ENCODE measurements at places on chromosomes 1 and 21. TPM values are rescaled to one million over a fixed set of nuclear protein-coding genes. Genes with fewer than 3 reads are reported as not detected.

OTUD7B gene
- 10.6 TPM for total RNA-seq

SYDE2 gene
- 8.5 TPM for total RNA-seq

CCDC17 gene
- total RNA-seq: 9.2 TPM

FCER1A gene
- total RNA-seq: not detected

PLCH2 gene
- total RNA-seq: 14.8 TPM

- no peak for DNase-seq
These were observed 5.7 kb upstream of the C1orf141 start for GRCh38 chr1:67140460-67140859.

- peak; percentile 61 for DNase-seq
These were observed 38.2 kb downstream of the MATN1 start for GRCh38 chr1:30684881-30685795.

DNA sequence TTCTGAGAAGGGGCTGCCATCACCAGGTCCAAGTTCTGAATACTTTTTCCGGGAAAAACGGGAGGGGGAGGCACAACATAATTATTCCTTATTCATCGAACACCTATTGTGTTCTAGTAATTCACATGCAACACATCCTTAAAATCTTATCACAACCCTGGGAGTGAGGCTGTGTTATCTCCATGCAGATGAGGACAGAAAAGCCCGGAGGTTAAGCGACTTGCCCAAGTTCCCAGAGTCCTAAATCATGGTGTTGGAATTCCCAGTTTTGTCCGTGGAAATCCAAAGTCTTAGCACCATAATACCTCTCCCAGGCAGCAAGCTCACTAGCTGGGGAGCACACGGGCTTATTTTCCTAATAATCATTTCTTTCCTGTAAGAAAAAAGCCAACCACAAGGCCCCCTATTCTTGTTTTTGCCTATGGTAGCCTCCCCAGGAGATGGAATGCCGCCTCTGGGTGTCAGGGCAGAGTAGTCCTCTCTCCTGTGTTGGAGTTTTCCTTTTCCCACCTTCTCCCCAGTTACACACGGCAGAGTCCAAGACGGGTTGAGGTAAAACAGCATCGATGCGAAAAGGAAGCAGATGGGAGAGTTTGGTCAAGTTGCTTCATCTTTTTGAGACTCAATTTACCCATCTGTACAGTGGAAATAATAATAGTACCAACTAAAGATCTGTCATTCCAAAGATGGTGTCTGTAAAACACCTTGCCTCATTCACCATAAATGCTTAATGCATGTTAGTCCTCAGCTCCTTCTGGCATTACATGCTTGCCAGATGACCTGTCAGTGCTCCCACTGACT lies 228.0 kb upstream of the TMEM51 start:
- no peak for DNase-seq

DNA sequence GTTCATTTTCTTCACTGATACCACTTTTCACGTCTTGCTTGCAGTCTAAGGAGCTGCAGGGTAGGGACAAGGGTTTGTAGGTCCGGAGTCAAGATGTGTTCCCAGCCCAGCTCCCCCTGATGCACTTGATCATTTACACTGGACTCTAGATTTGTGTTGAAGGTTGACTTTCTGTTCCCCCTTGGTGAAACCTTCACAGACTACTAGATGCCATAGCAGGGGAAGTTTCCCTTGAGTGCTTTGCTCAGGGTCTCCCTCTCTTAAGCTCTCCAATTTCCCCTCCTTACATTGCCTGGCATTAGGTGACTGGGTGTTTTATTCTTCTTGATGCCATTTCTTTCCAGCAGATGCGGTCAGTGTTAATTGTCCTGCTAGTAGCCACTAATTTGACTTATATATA lies 8.0 kb upstream of the RAB3GAP2 start:
- DNase-seq: no peak

DNA sequence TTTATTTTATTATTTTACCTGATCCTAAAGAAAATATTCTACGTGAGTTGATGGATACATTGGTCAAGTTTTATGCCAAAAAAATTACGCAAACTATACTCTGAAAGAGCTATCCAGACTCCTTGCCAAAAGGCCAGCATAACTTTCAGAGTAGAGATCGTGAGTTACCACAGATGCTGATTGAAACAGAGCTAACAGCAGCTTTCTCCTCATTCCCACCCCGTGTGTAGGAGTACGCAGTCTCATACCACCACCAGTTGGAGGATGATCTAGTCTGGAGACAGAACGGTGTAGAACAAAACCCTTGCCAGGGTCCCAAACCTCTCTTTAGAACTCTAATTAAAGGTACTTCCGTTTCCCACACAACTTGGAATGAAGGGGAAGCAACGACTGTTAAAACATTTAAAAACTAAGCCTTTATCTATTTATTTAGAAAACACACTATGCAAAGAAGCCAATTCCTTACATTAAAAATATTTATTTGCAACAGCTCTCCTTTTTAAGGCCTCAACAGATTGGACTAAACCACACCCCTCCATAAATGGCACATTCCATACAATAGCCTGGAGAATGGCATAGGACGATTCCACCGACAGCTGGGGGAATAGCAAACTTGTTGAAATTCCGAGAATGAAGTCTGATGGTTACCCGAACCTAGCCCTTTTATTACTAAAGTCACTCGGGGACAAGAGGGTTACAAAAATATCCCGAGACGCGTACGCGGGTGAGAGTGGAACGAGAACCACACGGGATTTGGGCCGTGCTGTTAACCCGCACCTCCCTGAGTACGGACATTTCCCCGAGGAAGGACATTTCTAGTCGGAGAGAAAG lies 1.4 kb downstream of the NUCKS1 start:
- DNase-seq: peak; percentile 18

DNA sequence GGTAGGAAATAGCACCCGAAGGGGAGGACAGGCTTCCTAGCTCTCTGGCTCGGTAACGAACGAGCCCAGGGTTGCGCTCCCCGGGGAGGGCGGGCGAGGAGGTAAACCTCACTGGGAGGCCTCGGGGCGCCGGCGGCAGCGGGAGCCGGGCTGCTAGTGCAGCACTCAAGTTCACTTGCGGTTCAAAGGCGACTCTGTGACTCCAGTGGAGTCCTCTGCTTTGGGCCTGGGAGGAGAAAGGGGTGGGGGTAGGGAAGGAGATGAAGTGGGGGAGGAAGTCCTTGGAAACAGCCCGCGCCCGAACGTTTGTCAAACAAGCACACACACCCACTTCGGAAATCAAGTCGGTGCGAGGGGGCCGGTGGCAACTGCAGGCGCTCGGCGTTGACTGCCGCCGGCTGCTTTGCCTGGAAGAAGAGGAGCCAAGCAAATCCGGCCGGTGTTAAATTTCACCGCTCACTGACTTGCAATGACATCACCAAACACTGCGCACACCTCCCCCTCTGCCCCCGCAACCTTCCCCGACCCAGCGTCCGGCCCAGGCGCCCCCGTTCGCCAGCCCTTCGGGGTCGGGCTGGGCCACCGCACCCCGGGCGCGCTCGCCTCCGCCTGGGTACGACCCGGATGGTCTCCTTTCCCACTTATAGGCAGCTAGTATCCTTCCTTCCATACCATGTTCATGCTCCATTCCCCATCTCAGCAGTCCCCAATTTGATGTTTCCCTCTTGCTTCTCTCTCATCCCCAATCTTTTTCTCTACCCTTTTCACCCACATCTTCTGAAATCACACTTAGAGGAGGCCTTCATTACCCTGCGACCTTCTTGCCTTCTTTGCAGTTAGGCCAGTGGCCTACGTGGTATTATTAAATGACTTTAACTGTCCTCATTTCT lies at the start of gene COL24A1:
Gene COL24A1, minus strand, starts transcription at position 207 of the 890 bp plus-strand sequence. CDS start 376 bp downstream, outside the sequence.
- DNase-seq: no peak

DNA sequence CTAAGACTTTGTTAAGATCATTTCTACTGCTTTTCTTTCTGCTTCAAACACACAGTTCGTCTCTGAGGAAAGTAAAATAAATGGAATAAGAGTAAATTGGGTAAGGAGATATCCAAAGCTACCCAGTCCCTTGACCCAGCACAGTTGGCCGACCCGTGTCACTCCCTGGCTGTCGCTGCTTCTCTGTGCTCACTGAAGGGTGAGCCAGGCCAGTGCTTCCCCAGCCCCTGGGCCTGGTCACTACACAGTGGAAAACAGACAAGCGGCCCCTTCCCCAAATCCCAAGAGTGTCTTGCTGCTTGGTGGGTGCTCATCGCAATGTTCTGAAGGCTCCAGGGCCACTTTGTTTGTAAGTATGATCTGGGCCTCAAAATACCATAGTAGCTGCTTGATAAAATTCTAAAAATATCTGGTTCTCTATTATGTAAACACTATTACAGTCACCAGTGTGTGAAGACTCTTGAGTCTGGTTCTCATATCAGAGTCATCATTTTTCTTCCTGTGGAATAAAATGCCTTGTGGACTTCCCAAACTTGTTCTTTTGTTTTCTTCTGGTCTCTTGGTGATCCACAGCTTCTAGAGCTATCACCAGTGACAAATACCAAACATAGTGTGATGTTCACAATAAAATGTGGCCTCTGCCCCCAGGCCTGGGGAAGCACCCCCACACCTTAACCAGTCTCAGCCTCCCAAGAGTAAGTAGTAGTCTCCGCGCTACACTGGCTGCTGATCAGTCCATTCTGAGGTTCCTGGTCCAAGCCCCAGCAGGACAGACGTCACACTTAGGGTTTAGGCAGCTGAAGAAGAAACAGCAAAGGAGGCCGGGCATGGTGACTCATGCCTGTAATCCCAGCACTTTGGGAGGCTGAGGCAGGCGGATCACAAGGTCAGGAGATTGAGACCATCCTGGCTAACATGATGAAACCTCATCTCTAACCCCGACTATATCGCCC lies 106.2 kb downstream of the DHRS3 start:
- no peak for DNase-seq

- DNase-seq: no peak
These were observed 4.8 kb downstream of the GNG4 start for GRCh38 chr1:235644693-235645305.

DNA sequence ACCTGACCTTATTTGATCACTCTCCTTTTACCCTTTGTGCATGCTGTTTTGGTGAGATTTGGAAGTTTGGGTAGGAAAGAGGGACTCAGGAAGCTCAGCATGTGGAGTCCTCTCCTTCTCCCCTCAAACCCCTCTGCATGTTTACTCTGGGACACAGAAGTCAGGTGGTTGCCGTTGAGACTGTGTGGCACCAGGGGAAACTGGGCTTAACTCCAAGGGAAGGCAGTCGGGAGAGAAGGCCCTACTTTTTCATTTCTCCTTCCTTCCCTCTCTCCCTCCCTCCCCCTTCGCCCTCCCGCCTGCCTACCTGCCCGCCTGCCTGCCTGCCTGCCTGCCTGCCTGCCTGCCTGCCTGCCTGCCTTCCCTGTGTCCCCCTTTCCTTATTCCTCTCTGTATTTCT lies 34.8 kb upstream of the TTC22 start:
- DNase-seq: no peak

GRCh38 chr1:180157576-180158057 lies 2.9 kb downstream of the QSOX1 start:
- DNase-seq: no peak

DNA sequence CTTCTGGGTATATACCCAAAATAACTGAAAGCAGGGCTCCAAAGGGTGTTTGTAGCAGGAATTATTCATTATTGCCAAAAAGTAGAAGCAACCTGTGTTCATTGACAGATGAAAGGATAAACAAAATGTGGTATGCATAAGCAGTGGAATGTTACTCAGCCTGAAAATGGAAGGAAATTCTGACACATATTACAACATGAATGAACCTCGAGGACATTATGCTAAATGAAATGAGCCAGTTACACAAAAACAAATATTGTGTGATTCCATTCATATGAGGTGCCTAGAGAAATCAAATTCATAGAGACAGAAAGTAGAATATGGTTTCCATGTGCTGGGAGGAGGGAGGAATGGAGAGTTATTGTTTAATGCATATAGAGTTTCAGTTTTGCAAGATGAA lies 86.3 kb upstream of the ARTN start:
- no peak for DNase-seq

- no peak for DNase-seq
These were observed 134.7 kb upstream of the HOOK1 start for GRCh38 chr1:59680044-59680443.

DNA sequence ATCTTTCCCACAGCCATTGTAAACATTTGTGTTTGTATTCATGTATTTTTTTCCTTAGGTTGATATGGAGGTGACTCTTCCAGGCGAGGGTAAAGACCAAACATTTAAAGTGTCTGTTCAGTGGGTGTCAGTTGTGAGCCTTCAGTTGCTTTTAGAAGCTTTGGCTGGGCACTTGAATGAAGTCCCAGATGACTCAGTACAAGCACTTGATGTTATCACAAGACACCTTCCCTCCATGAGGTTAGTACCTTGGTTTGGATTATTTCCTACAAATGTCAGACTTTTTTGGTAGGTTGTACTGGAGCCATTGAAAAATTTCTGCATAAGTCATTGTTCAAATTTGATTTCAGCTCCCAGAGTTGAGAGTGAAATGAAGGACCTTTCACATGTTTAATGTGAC lies 17.4 kb downstream of the AGO4 start:
- DNase-seq: no peak

- DNase-seq: no peak
These were observed 138.3 kb downstream of the FOXD2 start for GRCh38 chr1:47575855-47576757.

GRCh38 chr1:200075938-200076546 lies 48.5 kb downstream of the NR5A2 start:
- DNase-seq: no peak

GRCh38 chr1:194164755-194165154 lies 978.3 kb upstream of the B3GALT2 start:
- no peak for DNase-seq

DNA sequence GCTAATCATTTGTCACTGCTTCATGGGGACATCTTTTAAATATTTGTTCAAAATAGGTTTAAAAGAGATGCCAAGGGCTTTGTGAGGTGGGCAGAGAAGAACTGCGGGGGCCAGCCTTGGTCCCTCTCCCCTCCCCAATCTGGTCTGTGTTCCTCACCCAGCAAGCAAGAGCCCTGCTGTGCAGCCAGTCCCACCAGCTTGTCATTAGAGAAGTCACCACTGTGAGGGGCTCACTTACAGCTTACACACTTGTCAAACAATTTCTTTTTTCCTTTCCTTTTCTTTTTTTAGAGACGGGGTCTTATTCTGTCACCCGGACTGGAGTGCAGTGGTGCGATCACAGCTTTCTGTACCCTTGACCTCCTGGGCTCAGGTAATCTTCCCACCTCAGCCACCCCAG lies 10.4 kb upstream of the CDK18 start:
- no peak for DNase-seq

DNA sequence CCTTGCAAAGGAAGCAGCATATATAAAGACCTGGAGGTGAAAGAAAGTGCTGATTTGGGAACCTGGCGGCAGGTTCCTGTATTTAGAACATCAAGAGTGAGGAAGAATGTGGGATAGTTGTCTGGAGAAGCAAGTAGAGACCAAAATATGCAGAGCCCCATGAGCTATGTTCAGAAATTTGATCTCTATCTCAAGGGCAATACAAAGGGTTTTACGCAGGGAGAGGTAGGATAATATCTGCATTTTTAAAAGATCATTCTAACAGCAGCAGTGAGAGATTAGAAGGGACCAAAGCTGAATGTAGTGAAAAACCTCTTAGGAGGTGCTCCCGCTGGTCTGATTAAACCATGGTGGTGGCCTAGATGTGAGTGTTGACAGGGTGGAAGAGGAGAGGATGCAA lies 453.9 kb upstream of the PKN2 start:
- no peak for DNase-seq
